ENCODE measurements at places on chromosomes 16 and 17.

- no peak for DNase-seq
These were observed 92.5 kb downstream of the SDK2 start for GRCh38 chr17:73551759-73552158.

DNA sequence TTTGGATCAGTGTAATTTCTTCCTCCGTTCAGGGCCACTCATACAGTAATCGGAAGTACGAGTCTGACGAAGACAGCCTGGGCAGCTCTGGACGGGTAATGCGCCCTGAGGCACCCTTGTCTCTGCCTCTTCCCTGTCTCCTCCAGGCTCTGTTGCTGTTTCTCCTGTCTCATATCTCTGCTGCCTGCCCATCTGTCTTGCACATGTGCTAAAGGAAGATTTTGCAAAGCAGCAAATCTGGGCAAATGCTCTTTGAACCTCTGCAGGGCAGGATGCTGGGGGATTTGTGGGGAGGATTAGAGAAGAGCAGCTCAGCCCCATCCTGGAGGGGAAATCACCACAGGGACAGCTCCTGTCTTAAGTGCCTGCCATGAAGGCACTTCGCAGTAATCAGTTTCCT, 32.4 kb upstream of the POLR3E start:
- DNase-seq: no peak

DNA sequence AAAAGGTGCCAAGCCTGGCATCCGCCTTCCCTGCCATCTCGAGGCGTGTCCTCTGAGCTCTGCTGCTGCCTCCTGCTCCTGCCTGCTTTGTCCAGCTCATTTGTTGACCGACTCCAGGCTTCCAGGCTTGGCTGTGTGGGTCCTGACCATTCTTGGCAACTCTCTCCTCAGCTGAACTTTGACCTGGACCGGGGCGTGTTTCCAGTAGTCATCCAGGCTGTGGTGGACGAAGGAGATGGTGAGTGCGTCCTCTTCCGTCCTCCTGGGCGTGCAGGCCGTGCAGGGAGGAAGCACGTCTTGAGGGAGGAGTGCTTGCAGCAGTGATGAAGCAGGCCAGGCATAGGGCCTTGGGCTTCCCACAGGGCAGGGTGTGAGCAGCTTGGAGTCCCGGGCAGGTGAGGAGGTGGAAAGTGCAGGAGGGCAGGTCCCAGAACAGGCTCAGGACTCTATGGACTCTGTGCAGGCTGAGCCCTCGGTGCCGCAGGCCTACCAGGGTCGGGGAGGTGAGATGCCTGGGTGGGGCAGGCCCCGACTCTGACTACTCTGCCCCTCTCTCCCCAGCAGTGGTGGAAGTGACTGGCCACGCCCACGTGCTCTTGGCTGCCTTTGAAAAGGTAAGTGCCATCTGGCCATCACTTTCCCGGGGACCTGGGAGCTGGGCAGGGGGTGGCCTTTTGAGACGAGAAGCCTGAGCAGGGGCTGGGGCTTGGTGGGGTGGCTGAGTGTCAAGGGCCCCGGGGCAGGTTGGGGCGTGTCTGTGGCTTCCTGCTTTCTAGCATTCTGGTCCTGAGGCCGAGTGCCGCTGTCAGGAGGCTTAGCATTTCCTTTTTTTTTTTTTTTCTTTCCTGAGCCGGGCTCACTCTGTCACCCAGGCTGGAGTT, 28.6 kb upstream of the NUDT16L1 start:
- DNase-seq: no peak

DNA sequence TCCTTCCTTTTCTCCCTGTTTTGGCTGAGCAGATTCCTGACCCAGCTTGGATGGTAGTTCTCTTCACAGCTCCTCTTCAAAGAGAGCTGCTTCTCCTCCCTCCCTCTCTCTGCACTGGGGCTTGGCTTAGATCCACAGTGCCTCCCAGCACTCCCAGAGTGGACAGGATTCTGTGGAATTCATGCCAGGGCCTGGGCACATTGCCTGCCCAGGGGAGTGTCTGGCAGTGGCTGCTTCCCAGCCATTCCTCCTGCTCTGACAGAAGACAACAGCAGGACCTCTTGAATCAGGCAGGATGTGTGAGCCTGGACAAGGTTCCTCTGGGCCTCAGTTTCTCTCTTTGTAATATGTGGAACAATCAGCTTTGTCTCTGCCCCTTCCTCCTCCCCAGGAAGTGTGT, 4.5 kb upstream of the MMP28 start:
- DNase-seq: no peak

GRCh38 chr16:86075839-86076440, 177.0 kb downstream of the IRF8 start:
- DNase-seq: no peak

- DNase-seq: no peak
These were observed 5.5 kb upstream of the ACSF2 start for GRCh38 chr17:50420419-50421112.

DNA sequence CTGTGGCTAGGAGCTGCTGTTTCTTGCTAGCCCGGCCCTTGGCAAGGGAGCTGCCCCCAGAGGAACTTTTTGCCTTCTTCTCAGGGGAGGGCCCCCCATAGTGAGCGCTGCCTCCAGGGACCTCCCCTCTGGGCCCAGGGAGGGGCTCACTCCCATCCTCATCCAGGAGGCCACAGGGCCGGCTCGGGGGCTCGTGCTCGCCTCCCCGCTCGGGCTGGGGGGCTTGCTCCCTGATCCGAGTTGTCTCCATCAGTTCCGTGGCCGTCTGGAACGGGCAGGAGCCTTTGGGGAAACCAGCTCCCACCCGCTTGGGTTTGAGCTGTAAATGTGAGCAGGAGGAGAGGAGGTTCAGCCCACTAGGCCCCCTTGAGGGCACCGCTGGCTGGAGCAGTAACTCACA, 4.1 kb upstream of the SMIM5 start:
- no peak for DNase-seq

DNA sequence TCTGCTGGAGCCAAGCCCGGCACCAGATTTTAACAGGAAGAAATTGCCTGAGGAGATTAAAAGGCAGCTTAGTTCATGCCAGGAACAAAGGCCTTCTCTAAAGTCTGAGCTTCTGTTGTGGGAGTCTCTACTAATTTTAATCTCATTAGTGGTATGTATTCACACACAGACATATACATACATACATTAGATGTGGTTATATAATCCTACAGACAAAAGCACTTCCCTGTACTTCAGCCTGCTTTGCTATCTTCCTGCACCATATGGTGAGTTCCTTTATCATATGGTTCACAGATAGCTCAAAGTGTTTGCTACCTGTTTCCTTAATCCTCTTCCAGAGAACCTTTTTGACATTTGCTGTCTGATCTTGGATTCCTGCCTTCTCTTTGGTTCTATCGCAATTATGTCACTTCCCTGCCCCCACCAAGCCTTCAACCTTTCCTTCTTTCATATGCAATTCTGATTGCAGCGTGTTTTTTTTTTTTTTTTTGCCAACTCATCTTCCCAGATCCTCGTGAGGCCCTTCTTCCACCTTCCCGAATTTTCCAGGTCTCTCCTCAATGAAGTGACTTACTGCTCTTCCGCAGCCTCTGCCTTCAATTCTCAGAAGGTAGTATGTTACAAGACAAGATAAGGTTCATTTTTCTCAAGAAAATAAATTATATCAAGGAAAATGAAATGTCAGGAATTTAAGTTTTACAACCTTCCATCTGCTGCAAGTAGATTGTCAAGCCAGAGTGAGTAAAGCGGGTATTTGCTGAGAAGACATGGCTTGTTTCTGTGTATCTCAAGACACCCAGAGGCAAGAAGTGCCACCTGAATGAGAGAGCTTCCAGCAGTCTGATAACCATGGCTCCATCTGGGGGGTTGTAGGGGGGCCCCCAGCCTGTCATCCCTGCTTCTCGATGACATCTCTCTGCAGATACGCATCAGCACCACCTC, 120.2 kb upstream of the CACNG3 start:
- DNase-seq: no peak

DNA sequence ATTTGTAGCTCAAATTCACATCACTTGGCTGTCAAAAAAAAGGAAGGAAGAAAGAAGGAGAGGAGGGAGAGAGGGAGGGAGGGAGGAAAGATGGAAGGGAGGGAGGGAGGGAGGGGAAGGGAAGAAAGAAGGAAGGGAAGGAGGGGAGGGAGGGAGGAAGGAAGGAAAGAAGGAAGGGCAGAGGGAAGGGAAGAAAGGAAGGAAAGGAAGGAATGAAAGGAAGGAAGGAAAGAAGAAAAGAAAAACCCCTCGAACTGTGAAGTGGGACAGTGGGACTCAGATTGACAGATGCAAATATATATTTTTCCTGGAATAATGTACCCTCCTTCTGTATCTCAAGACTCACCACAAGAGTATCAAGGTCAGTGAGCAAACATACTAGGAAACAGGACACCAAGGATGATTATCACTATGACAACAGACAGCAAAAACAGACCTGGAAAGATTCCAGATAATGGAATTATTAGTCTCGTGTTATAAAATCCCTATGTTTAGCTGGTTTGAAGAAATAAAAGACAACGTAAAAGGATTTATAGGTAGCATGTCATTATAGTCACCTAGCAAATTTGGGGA, 24.2 kb upstream of the ABCA3 start:
- no peak for DNase-seq

- no peak for DNase-seq
These were observed 97.4 kb upstream of the ZFHX3 start for GRCh38 chr16:73145166-73145880.

- DNase-seq: no peak
These were observed 17.9 kb downstream of the UTP4 start for GRCh38 chr16:69150146-69150865.

DNA sequence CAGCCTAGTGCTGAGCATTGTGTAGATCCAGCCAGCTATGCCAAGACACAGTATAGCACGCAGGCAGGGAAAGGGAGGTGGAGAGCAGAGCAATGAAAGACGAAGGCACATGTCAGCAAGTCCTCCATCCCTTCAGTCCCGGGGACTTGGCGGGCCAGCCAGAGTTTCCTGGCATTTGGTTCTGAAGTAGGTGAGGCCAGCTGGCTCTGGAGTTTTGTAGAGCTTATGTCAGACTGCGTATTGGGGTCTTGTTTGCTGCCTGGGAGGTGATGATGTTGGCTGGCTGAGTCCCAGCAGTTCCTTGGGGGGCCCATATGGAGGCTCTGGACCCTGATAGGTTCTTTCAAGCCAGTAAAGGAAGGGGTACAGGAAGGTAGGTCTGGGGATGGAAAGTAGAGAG, 55.7 kb upstream of the AKTIP start:
- DNase-seq: no peak

- DNase-seq: no peak
These were observed 386.1 kb downstream of the SEC14L1 start for GRCh38 chr17:77526728-77527350.

DNA sequence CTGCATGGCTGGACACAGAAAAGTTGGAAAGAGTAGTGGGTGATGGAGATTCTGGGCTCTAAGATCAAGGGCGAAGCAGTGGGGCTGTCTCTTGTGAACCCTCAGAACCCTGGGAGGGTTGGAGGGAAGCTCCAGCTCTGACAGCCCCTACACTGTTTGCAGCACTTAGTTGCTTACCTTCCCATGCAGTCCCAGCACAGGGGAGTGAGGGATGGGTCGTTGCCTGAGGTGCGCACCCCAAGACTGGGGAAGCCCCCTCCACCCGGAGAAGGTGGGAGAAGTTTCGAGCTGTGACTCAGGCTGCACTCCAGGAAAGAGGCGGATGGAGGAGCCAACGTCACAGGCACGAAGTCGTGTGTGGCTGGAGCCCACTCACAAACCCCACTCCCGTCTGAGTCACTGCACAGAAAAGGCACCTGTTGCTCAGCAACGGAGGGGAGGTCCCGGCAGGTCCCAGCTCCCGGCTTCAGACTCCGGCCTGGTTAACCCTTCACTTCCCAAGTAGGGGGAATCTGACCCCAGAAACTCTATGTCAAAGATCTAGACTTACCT, 60.1 kb downstream of the AIPL1 start:
- DNase-seq: peak; percentile 21

DNA sequence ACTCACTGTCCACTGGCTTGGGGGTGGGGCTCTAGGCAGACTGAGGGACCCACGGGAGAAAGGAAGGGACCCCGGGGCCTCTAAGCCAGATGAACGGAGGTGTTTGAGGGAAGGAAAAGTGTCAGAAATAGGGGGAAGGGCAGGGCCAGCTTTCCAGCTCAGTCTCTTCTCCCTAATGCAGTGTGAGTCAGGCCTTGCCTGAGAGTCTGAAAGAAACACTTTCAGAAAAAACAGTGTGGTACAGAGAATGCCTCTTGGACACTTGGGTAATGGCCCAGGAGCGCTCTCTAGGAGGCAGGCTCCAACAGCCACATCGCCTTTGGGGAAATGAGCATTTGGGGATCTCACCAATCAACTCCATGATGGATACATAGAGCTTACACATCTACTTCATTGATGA, 46.9 kb downstream of the NDEL1 start:
- DNase-seq: no peak

DNA sequence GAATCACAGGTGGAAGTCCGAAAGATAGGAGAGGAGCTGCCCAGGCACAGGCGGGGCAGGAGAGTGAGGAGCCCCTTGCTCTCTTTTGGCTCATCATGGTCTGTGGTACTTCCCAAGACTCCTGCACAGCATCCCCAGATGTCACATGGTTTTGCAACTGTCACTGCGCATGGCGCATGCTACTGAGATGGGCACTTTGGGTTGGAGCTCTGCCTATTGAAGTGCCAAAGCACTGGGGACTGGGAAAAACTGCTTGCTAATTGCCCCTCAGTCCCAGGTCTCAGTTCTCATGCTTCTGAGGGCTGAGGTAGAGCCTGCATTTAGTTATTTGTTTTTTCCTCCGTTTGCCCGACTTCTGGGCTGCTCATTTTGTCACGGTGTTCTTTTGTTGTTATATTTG, 156.8 kb upstream of the CDH13 start:
- no peak for DNase-seq

GRCh38 chr17:38451840-38452529, 23.7 kb downstream of the ARHGAP23 start:
- no peak for DNase-seq

GRCh38 chr17:50260501-50260911, 13.8 kb upstream of the TMEM92 start:
- no peak for DNase-seq

- DNase-seq: no peak
These were observed 19.8 kb upstream of the KCNH6 start for GRCh38 chr17:63503341-63503705.

All from stimulated activated CD8-positive, alpha-beta memory T cell treated with anti-CD3 and anti-CD28 coated beads, Interleukin-15, amount 100 ng/mL, for 24 hours (primary cell).